Sciatic nerve (tissue), 2 donors: ENCODE measurements at places on chromosomes 2 and 18.

- DNase-seq, result no peak
Measured at GRCh38 chr2:241695651-241696050, 6.2 kb upstream of the ING5 start.

DNA sequence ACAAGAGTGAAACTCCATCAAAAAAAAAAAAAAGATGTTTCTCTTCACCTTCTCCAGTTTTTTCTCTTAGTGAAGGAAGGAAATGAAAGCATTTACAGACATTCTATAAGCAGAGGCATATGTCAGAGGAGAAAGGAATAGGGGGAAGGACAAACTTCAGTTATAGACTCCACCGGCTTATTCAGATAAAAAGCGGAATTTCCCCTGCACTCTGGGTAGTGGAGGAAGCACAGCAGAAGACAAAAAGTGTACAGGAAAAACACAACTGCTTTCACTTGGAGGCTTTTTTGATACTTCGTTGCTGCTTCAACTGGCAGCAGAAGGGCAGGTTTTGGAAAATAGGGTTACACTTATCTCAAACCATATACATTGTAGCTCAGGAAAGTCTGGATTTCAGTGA, 3.2 kb upstream of the MGAT4A start:
- DNase-seq, result no peak

GRCh38 chr2:106932644-106933043, 46.7 kb upstream of the ST6GAL2 start:
- no peak for DNase-seq

GRCh38 chr2:66874411-66874810, 439.5 kb downstream of the MEIS1 start:
- DNase-seq, result no peak

DNA sequence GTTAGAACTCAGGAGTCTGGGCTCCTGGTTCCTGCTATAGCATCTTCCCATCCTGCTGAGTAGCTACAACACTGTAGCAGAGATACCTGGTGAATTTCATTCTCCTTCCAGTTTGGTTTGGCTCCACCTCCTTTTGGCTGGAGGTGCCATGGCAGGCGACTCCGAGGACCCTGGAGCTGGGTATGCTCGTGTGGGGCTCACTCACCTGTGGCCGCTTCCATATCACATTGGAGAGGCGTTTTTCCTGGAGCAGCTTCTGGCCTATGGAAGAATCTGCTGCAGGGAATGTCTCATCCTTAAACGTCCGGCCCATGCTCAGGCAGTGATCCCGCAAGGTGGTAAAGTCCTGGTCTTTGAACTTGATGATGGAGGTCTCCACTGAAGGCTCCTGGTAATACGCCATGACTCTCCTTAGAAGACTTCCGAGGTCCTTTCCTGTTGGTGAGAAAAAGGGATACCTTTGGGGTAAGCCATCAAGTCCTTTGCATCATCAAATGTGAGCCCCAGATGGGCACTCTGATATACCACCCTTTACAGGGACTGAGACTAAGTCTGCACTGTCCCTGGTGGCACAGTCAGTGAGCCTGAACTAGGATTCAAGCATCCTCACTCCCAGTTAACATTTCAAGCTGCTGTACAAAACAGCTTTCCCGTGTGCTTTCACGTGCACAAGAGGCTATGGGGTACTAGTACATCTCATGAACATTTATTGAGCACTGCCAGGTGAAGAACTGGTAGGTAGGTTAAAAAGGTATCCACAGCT, 20.1 kb downstream of the CAPN13 start:
- no peak for DNase-seq

GRCh38 chr18:54247511-54248175, 21.7 kb upstream of the POLI start:
- no peak for DNase-seq

GRCh38 chr18:57447154-57447621, 12.0 kb downstream of the ONECUT2 start:
- DNase-seq, result no peak

GRCh38 chr18:24071029-24071428, 56.5 kb downstream of the TTC39C start:
- DNase-seq, result no peak

DNA sequence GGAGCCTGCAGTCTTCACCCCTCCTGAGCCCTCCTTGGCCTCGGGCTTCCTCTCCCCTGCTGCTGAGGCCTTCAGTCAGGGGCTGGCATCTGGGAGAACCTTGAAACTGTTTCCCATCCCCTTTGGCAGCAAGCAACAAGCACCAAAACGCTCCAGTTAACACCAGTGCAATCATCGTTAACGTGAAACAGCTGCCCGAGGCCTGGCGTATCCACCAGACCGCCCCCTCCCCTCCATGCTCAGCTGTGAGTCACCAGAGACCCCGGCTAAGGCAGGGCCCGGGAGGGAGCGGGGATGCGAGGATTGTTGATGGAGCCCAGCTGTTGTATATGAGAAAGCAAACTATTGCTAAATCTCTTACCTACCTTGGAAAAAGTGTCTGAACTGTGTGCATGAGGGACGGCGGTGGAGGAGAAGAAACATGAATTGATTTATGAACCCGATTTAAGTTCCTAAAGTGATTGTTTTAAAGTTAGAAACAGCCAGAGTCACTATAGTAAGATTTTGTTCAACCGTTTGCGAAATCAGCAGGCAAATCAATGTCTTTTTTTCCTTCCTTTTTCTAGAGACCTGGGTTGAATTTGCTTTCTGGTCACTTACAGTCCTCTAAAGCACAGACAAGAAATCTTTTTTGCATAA, 5.2 kb downstream of the ZFP36L2 start:
- peak; percentile 77 for DNase-seq

DNA sequence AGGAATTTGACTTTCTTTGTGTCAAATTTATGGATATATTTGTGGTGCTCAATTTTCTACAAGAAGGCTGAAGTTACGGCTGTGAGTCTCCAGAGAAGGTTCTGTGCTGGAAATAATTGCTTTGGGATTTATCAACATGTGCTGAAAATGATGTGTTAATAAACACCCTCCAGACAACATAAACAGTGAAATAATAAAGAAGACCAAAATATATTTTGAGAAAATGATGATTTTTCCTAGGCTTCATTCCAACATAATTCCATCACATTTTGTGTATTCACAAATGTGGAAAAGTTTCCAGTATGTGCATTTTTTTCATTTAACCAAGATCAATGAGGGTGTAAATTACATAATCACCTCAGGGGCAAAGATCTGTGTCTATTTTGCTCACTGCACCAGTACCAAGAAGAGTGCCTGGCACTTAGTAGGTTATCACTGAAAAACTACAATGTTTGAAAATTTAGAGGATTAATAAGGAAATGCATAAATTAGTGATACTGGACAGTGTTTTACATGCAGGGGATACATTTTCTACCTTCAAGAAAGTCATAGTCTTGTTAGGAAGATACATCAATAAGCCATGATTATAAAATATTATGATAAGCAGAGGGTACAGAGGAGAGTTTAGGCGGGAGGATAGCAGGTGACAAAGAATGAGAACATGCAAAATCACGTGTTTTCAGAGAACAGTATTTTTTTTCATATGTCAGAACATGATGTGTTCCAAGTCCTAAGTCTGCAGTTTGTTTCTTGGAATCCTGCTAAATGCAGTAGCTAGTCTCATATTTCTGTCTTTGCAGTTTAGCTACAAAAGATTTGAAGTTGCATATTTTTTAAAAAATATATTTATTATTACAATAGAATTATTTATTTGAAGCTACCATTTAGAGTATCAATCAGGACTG, 127.6 kb upstream of the DLGAP1 start:
- DNase-seq, result no peak

GRCh38 chr2:102226612-102227391, 40.0 kb downstream of the IL1RL2 start:
- DNase-seq, result no peak

- DNase-seq, result no peak
Measured at GRCh38 chr2:215238485-215239098, 73.3 kb upstream of the ATIC start.

DNA sequence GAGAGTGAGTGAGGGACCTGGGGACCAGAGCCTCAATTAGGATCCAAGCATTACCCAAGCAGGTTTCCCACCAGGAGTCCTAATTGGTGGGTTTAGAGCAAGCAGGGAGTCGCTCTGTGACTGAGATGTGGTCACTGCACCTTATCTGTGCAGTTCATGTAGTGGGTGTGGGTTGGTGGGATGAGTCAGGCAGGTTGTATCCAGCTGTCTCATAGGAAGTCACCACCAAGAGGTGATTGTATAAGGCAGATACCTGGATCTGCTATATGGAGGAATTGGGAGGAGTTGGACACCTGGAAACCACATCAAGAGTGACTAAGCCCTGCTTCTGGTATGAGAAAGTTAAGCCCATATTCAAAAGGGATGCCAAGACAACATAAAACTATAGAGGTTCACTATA, 106.8 kb downstream of the ARHGAP28 start:
- no peak for DNase-seq

GRCh38 chr2:21431078-21431477, 307.3 kb downstream of the TDRD15 start:
- no peak for DNase-seq

GRCh38 chr2:173802518-173802917, 162.7 kb downstream of the SP3 start:
- DNase-seq, result no peak

GRCh38 chr2:239307921-239308613, 92.8 kb downstream of the HDAC4 start:
- DNase-seq, result peak; percentile 57

GRCh38 chr2:102044967-102045489, 53.3 kb downstream of the IL1R2 start:
- no peak for DNase-seq

GRCh38 chr2:15177103-15177502, 384.0 kb downstream of the NBAS start:
- DNase-seq, result no peak

GRCh38 chr2:114688241-114688640, 245.8 kb downstream of the DPP10 start:
- DNase-seq, result no peak

DNA sequence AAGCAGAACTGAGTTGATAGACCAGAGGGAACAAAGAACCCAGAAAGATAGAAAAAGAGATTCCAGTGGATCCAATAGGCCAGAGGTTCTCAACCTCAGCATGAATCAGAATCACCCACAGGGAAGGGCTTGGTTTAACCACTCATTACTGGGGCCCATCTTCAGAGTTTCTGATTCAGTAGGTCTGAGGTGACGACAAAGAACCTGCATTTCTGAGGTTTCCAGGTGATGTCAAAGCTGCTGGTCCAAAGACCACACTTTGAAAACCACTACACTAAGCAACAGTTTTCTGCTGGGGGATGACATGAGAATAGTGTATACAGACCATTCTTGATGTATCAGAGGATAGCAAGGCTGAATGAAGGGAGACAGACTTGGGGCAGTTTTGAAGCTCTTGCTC, 296.9 kb upstream of the STON1 start:
- DNase-seq, result no peak

DNA sequence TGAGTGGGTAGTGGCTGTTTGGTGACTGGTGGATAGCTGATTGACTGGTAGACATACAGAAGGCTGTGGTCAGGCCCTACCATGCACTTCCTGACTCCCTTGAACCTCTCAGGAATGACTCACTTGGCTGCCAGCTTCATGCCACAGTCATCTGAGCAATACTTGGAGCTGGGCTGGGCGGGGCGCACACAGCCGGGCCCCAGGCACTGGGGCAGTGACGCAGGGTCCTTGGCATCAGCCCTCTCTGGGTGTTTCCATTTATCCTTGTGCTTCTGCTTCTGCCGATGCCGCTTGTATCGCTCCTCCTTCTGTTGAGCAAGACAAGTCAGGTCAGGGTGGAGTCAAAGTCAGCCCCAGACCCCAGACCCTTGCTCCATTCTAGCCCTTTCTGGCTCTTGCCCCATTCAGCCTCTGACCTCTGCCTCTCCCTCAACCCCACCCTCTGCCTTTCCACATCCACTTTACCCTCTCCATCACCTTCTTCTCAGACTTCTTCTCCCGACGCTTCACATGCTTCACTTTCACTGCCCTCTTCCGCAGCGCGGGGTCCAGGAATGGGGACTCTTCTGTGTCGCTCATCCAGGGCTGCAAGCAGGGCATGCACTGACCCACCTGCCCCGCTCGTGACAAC, 3.0 kb upstream of the MBD1 start:
- no peak for DNase-seq

GRCh38 chr2:241498115-241499070, 10.0 kb downstream of the STK25 start:
- no peak for DNase-seq

- DNase-seq, result peak; percentile 68
Measured at GRCh38 chr2:64524604-64525316, 632 bp downstream of the AFTPH start.

- no peak for DNase-seq
Measured at GRCh38 chr2:112993831-112994230, 11.4 kb upstream of the IL36A start.

DNA sequence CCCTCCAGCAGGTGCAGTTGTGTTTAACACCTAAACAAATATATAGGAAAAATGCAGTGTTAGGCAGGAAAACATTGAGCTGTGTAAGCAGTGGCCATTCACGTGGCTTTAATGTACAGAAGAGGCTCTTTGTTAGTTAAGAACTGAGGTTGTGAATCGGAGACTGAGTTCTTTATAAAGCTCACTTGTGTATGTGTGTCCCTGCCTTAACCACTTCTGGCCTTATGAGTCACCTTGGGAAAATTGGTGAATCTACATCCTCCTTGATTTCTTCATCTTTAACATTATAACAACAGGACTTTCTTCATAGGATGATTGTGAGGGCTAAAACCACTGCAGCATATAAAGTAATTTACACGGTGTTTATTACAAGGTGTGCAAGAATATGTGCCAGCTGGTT, 188.4 kb upstream of the TPO start:
- no peak for DNase-seq

DNA sequence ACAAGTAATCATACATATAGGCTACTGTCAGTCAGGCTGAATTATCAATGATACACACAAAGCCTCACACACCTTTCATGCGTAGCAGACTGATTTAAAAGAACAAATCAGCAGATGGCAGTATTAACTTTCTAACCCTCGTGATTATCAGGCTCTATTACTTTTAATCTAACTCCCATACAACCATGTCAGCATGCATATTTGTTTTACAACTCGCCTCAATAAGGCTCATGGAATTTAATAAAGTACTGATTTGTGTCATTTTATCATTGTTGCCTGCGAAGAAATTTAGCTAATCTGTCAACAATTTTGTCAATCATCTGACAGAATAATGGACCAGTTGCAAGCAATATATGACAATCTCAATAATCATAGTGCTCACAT, 82.8 kb downstream of the SLC25A12 start:
- no peak for DNase-seq

GRCh38 chr2:189582809-189583192, 2.2 kb upstream of the SLC40A1 start:
- no peak for DNase-seq

DNA sequence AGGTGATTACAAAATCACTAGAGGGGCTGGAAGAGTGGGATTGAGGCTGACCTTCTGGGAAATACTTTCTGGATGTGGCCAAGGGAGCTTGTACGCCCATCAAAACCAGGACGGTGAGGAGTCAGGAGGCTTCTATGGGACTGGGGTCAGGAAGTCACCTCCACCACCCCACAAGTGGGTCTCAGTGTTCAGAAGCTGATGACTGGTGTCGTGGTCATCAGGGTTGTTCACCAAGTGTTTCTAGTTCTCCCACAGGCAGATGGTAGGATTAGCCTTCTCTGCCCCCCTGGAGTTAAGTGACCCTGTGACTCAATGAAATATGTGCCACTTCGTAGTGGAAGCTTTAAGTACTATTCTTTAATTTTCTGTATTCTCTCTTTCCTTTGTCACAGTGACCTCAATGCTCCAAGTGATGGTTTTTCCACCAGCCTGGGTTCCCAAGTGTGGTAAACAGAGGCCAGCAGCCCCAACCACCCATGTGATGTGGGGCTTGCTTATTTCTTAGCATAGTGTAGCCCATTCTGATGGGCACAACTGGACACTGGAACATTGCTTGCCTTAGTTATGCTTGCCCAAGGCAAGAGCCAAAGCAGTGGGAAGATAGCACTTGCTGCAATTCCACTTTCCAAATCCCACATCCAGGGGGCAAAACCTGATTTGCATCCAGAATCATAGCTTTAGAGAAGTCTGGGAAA, 258.8 kb downstream of the CYP26B1 start:
- no peak for DNase-seq
